AG09319 (cell line): ENCODE measurements at places on chromosomes 1 and 21.

- no peak for DNase-seq
These were observed 4.9 kb upstream of the LRRC3 start for GRCh38 chr21:44450402-44450801.

- DNase-seq: peak; percentile 15
These were observed 14.5 kb upstream of the CFAP298 start for GRCh38 chr21:32626621-32627196.

- no peak for DNase-seq
These were observed 57.4 kb downstream of the NAV1 start for GRCh38 chr1:201596101-201596868.

DNA sequence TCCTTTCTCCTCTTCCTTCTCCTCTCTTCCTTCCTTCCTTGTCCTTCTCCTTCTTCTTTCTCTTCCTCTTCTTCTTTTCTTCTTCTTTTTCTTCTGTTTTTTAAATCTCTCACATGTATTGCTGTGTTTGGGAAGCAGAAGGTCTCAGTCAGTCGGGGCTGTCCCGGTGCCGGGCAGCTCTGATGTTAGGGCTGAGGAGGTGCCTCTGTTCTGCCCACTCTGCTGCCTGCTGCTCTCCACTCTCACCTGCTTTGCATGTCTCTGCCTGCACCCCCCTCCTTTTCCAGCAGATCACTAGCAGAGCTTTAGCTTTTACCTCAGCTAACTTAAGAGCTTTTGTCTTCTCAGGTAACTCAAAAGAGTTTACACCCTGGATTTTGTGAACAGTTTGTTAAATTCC is 276.6 kb downstream of the CHRM3 start:
- DNase-seq: no peak

DNA sequence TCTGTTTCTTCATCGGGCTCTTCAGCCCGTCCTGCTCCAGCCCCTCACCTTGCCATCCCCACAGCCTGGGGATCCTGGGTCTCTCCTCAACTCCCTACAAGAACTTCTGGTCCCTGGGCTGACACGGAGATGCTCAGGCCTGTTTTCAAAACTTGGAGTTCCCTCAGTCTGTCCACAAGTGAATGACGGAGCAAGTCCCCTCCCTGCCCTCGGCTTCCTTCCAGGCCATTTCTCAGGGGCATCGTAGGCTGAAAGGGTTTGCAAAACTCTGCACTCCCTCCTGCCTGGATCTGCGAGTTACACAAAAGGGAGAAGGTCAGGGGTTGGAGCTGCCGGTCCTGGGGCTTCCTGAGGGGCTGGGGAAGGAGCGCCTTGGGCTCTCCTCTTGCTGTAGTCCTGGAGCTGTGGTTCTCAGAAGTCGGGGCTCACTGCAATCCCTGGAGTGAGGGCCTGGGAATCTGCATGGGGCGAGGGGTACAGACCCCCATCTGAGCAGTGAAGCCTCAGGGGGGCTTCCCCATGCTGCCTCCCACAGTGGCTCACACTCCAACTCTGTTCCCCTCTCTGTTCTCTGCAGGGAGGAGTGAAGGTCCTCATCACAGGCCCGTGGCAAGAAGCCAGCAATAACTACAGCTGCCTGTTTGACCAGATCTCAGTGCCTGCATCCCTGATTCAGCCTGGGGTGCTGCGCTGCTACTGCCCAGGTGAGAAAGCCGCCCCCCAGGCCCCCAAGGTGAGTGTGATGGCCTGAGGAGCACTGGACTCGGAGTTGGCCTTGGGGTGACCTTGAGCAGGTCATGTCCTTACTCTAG is 100.6 kb upstream of the VAMP3 start:
- DNase-seq: no peak

DNA sequence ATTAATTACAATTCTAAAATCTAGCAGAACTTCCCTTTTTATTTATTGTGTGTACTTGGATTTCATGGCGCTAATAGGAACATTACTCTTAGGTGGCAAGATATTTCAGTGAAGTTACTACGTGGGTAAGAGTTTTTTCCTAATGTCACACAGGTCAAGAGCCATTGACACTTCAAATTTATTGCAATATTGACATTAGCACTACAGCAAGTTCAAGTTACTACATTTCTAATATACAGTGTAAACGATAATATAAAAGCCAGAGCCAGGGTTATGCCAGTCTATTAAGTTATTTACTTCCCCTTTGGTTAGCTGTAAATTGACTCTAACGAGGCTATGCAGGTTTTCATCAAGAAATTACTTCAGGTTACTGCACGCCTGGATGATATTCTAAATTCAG is 29.7 kb downstream of the CHODL start:
- no peak for DNase-seq
